Hematopoietic multipotent progenitor cell treated with erythropoietin and hydrocortisone succinate and interleukin-3 and kit ligand, for 15 days (in vitro differentiated cells): ENCODE measurements at places on chromosomes 6 and 20.

- no peak for DNase-seq
Observed at GRCh38 chr20:24781418-24781980, 167.6 kb upstream of the CST7 start.

- DNase-seq, result no peak
Observed at GRCh38 chr6:38323216-38323615, 316.5 kb downstream of the BTBD9 start.

DNA sequence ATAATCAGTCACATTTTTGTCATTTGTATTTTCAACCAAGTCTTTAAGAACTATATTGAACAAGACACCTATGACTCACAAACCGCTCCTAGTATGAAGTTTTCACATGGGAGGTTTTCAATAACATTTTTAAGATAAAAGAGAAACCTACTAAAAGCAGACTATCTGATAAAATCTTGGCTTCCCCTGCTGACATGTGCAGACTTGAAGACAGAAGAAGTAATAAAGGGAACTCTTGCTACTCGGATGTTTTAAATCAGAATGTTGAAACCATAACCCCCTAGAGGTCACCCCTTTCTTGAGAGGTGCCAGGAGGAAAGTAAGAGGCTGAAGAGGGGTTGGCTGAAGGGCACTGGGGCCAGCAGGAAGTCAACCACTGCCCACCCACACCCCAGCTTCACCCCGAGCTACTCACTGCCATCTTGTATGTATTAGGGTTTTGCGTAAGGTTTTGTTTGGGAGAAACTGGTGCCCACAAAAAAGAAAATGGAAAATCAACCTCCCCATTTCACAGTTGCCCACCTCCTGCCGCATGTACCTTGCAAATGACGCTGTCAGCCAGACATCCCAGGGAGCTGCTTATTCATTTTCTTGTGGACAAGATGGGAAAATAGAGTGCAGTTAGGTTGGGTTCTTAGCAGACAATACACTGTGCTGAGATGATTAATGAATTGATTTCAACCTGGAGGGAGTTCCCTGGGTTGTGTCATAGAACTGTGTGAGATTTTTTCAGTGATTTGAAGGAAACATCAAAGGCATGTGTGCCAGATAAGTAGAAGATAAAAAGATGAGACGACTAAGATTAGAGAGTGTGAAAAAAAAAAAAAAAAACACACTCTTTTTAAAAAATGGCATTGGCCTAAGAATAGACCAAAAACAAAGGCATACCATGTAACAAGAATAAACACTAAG, 83.2 kb upstream of the TAB2 start:
- DNase-seq, result no peak

DNA sequence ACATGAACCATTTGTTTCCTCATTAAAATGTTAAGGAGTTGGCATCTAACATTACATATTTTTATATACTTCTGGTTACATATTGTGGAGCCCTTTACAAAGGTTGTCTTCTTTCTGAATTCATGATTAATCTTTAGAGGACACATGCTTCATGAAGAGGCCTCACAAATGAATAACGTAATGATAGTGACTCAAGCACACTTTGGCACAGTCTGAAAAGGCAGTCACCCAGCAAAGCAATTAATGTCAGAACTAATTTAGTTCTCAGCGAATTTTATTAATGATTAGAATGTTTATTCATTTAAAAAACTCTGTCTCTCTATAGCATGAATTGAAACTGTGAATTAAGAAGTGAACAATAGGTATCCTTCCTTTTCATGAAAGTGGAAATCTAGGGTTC, 854.2 kb downstream of the PHF3 start:
- DNase-seq, result no peak

- no peak for DNase-seq
Observed at GRCh38 chr20:1456300-1456699, 10.3 kb downstream of the NSFL1C start.

GRCh38 chr6:15914553-15914952, 214.3 kb upstream of the MYLIP start:
- no peak for DNase-seq

DNA sequence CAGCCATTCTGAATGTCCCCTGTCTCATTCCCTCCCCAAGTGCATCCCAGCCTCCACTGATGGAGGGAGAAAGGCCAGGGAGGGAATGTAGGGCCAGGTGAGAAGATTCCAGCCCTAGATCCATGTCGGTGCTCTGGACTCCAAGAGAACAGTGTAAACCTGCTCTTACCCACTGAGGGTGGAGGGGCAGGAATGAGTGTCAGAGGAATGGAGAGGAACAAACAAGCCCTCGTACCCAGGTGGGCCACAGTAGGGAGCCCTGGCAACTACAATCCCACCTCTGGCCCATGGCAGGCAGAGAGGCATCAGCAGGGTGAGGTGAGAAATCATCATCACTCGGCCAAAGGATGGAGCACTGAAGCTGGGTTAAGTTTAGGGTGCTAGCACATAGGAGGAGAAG, 54.6 kb downstream of the STAU1 start:
- no peak for DNase-seq

GRCh38 chr6:17505062-17505476, 95.0 kb upstream of the FAM8A1 start:
- DNase-seq, result no peak

GRCh38 chr6:64221776-64222175, 586.2 kb downstream of the PHF3 start:
- DNase-seq, result no peak

GRCh38 chr6:63731930-63732329, 96.3 kb downstream of the PHF3 start:
- DNase-seq, result no peak

GRCh38 chr6:93786474-93787330, 367.3 kb upstream of the EPHA7 start:
- no peak for DNase-seq

- DNase-seq, result no peak
Observed at GRCh38 chr6:15996030-15996429, 132.9 kb upstream of the MYLIP start.

- no peak for DNase-seq
Observed at GRCh38 chr6:44335631-44336030, 6.8 kb upstream of the SPATS1 start.

GRCh38 chr6:169269180-169270076, 15.8 kb upstream of the THBS2 start:
- DNase-seq, result no peak

DNA sequence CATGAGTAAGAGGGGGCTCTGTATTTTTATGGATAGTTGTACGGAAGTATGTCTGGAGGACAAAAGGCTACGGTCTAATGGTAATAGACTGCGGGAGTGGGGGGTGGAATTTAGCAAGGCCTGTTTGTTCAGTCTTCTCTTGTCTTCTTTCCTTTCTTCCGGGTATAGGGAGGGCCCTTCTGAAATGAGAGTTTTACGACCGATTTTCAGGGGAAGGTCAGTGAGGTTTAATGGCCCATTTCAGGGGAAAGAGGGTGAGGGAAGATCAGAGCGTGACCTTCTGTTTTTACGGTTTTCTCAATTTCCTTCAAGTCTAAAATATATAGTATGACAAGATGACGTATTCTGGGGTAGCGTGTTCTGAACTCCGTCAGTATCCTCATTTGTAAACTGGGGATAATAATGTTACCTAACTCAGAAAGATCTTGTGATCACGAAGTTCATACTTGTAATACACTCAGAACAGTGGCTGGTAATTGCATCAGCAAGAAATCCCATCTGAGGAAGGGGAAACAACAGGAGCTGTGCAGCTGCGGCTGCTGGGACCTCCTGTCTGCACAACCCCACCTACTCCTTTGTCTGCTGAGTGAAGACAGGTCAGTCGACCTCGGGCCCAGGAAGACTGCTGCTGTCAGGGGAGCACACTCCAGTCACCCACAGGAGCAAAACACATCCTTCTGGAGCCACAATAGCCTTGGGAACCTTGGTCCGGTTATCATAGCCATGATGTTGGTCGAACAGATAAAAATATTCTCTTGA, 90.4 kb downstream of the MAP3K7 start:
- DNase-seq, result no peak

- DNase-seq, result peak; percentile 23
Observed at GRCh38 chr6:14464055-14464454, 346.5 kb downstream of the CD83 start.

DNA sequence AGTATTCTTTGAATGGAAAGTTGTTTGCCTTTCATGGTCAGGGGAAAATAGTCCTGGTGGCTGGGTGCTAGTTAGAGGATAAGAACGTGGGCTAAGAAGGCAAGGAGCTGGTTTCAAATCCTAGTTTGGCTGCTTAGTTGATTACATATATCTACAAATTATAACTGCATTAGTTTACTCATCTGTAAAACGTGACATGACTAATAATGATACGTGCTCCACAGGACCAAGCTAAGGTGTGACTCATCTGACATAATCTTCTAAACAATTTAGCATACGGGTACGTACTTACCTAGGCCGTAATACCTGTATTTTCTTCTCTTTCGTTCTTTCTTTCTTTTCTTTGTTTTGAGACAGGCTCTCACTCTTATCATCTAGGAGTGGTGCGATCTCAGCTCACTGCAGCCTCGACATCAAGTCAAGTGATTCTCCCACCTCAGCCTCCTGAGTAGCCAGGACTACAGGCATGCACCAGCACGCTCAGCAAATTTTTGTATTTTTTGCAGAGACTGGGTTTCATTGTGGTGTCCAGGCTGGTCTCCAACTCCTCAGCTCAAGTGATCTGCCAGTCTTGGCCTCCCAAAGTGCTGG, 1274.2 kb upstream of the GJE1 start:
- no peak for DNase-seq
